ENCODE measurements at places on chromosomes 5 and 9.

DNA sequence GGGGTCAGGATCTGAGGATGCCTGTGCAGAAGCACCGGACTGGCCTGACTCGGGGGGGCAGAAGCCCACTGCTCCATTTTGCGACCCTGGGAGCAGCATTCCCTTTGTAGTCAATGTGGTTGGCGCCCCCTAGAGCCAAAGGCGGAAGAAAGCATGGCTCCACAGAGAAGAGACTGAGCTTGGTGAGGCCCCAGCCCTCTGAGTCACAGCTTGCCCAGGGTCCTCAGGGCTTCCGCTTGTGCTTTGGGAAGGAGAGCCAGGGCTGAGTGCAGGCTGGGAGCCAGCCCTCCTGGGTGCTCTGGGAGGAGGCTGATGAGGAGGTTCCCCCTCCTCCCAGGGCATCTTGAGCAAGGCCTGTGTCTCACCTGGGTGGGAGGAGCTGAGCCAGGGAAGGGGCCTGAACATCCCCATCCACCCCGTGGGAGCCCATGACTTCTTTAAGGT lies 5.5 kb upstream of the AQP3 start:
- DNase-seq: peak; percentile 60

- peak; percentile 63 for DNase-seq
Observed at GRCh38 chr9:89137542-89138462, 40.8 kb downstream of the SHC3 start.

GRCh38 chr5:170408877-170409660 lies 19.9 kb upstream of the KCNMB1 start:
- no peak for DNase-seq

DNA sequence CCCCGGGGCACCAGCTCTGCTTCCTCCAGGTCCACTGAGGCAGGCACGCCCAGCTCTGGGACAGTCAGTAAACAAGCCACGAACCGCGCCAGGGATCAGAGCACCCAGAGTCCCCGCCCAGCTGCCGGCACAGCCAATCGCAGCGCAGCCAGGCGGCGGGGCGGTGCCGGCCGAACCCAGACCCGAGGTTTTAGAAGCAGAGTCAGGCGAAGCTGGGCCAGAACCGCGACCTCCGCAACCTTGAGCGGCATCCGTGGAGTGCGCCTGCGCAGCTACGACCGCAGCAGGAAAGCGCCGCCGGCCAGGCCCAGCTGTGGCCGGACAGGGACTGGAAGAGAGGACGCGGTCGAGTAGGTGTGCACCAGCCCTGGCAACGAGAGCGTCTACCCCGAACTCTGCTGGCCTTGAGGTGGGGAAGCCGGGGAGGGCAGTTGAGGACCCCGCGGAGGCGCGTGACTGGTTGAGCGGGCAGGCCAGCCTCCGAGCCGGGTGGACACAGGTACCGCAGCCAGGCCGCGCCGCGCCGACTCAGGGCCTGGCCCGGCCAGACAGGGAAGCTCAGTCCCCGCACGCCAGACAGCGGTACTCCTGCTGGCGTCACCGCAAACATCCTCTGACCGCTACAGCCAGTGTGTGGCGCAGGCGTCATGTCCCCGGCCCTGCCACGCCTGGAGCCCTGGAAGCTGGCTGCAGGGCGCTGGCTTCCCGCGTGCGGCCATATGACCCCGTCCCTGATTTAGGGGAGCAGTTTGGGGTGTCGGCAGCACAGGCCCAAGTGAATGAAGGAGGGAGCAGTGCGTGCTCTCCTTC lies at the start of gene CTSL:
Gene CTSL, plus strand, starts transcription at position 220 of the 810 bp plus-strand sequence. CDS start 1,485 bp downstream, outside the sequence.
- DNase-seq: peak; percentile 24

- DNase-seq: no peak
Observed at GRCh38 chr9:2151171-2151570, 136.0 kb downstream of the SMARCA2 start.

DNA sequence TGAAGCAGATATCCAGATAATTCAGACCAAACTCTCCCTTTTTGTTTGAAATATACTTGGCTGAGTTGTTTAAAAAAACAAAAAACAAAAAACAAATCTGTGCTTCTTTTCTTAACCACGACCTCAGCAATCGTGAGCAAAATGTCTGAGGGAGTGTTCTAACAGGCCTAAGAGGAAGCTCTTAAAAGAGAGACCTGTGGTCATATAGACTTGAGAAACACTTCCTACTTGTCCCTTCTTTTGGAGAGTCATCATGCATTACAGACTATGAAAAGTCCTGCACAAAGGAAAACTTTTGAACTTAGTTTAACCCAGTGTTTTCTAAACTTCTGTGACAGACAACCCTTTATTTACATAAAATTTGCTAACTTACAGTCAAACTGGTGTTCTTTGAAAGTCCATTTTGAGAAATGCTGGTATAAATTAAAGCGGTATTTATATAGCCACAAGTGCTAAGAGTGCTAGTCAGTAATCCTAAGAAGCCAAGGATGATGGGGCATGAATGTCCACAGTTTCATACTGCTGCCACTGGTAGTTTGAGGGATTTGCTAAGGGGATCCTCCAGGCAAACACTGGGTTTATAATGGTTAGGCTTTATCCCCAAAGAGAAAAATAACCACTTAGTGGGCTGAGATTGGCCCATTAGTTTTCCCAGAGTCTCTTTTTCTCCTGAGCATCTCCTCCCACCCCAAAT lies 199.8 kb downstream of the LRRC70 start:
- DNase-seq: no peak

GRCh38 chr5:116498503-116499048 lies 76.0 kb downstream of the SEMA6A start:
- no peak for DNase-seq

DNA sequence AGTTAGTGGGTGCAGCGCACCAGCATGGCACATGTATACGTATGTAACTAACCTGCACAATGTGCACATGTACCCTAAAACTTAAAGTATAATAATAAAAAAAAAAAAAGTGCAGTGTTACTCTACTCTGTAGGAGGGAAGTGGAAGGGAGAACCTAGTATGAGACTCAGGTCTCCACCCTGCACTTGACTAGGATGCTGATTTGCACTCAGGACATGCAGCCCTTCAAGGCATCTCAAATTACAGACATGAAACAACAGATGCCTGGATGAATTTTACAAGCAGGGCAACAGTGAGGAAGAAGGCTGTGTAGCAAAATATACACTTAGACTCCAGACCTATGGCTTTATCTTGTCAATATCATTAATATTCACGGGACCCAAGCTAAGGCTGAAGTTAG lies 16.5 kb downstream of the TRIM32 start:
- DNase-seq: no peak

- no peak for DNase-seq
Observed at GRCh38 chr5:95304711-95305110, 19.8 kb upstream of the MCTP1 start.

- DNase-seq: no peak
Observed at GRCh38 chr9:20023210-20023905, 234.5 kb upstream of the SLC24A2 start.

DNA sequence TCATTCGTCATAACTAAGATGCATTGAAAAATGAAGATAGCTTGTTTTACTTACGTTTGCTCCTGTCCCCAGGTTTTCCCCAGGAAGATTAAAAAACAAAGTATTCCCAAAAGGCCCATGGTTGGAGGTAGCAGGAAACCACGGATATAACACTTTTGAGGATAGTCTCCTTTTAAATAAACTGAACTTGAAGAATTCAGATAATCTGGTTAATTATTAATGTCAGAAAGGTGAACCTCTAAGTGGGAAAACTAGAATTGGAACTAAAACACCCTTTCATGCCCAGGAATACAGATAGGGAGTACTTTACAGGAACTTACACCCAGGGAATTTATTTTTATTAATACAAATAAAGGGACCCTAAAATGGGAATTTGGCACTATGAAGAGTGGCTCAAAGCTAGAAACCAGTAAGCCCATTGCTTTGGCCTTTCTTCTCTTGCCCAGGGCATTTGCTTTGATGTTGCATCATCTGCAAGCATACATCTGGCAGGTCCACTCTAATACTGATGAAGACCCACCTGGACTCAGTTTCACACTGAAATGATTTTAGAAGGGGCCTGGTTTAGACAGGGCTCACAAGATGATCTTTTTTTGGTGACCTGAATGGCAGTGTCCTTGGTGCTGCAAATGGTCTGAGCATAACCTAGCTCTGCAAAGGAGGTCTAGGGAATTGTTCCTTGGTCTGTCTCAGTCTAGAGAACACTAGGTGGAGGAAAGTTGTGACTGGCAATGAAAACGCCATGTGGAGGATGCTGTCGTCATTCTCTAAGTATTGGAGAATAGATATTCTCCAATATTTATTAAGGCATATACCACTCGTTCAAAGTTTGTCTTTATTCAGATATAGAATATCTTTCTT lies at the start of gene C5:
Gene C5, minus strand, starts transcription at position 148 of the 861 bp plus-strand sequence. Its CDS starts 29 bp downstream, at position 119.
- DNase-seq: no peak

DNA sequence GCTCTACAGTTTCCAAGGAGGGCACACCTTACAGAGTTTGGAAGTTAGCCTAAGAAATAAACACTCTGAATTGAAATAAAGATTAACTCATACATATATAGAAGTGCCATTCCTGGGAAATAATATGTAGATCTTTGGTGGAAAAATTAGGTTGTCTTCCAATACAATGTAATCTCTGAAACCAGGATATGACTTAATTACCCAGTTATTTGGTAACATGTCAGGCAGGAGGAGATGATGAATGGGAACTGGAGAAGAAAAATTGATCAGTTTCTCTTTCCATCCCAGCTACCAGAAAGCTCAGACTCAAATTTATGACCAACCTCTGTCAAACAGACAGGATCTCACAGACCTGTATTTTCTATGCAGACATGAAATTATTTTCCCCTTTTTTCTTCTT lies 215.2 kb upstream of the SNX2 start:
- no peak for DNase-seq

DNA sequence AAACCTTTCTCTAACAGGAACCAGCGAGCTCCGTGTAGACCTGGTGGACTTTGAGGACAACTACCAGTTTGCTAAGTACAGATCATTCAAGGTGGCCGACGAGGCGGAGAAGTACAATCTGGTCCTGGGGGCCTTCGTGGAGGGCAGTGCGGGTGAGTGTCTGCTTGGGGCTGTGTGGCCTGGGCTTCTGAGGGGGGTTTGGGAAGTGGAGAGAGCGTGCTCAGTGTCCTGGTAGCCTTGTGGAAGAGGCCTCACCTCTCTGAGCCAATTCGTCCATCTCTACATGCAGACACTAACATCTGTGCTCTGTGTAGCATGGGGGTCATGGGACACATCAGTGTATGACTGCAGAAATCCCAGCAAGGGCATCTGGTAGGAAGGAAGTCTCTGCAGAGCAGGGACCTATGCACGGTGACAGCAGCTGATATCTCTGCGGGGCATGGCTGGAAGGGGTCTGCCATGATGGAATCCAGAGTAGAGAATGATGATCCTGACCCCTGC lies 5.9 kb downstream of the FCN2 start:
- DNase-seq: no peak

GRCh38 chr9:108748776-108749175 lies 107.0 kb downstream of the ACTL7B start:
- no peak for DNase-seq

GRCh38 chr5:138736293-138736692 lies 16.9 kb upstream of the CTNNA1 start:
- DNase-seq: no peak

DNA sequence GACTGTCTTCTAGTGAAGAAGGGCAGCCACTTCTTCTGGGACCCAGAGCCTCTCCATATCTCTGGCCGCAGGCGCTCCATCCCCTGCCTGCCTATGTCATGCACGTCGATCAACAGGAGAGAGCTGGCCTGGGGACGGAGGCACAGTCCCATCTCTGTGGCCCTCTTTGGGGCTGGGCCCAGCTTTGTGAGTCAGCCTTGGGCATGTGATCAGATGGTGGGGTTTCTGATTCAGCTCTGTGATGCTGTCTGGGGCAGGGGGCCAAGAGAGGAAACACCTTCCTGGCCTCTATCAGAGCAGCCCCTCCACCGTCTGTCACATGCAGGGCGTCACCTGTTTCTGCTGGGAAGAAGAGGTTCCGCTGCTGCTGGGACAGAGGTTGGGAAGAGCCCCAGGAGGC lies 72.6 kb downstream of the MVB12B start:
- no peak for DNase-seq

GRCh38 chr5:136084698-136085097 lies 47.9 kb upstream of the SMAD5 start:
- DNase-seq: no peak

DNA sequence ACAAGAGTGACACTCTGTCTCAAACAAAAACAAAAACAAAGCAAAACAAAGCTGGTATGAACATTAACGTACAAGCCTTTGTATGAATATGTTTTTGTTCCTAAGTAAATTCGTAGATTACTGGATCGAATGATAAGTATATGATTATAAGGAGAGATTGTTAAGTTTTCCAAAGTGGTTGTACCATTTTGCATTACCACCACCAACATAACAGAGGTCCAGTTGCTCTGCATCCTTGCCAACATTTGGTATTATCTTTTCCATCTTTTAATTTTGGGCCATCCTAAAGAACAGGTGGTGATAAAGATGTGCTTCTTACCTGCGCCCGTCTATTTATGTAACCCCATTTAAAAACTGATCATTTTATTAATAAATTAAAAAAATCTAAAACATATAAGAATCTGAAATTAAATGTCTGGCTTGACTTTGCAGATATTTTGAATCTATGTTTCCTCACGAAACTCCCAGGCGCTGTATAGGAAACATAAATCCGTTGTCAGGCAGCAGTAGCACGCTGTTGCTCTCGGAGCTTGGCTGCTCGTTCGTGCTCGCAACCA lies 593 bp upstream of the NAA35 start:
- DNase-seq: no peak

DNA sequence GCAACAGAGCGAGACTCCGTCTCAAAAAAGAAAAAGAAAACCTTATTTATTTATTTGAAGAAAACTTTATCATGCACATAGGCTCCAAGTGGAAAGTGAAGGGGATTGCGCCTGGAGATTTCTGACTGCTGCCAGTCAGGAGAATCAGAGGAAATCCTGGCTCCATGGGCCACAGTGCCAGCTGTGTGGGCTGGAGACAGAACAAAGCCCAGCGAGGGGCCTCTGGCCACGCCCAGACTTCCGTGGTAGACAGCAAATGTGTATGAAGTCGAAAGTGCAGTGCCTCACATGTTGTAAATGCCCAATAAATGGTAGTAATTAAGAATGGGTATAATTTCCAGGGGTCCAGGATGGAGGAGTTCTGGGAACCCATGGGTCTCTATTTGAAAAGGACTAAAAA lies 75.8 kb upstream of the WWC1 start:
- no peak for DNase-seq

DNA sequence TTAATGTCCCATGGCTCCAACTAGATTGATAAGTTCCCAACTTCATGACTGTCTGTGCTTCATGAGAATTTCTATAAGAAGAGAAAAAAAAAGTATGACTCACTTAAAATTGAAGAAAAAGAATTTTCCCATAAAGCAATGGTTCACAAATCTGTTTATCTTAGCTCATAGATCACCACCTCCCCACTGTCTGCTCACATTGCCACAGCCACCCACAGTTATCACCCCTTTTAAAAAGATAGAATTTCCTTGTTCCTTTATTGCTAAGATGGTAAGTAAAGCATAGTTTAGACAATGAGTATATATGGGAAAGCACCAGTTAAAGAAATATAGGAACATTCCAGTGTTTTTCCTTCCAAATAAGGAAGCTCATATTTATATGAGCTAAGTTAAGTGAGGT lies 67.1 kb downstream of the ALDH7A1 start:
- no peak for DNase-seq

GRCh38 chr5:115069087-115069968 lies 100.4 kb downstream of the TRIM36 start:
- peak; percentile 17 for DNase-seq

GRCh38 chr5:98933445-98934072 lies 4.8 kb upstream of the CHD1 start:
- no peak for DNase-seq

Measured in HFF-Myc (cell line).